Smooth muscle cell of bladder (primary cell): ENCODE measurements at places on chromosomes 7 and 10. TPM values are rescaled to one million over a fixed set of nuclear protein-coding genes. Genes with fewer than 3 reads are reported as not detected.

EPHA1 gene
- 0.09 and 0.14 TPM in 2 replicates for total RNA-seq

C7orf57 gene
- not detected in 2 replicates for total RNA-seq

GRID2IP gene
- total RNA-seq, result not detected in 2 replicates

TEX36 gene
- total RNA-seq, result not detected in 2 replicates

CUZD1 gene
- 0.43 and 0.55 TPM in 2 replicates for total RNA-seq

HYAL4 gene
- not detected in 2 replicates for total RNA-seq

FRAT1 gene
- total RNA-seq, result 2.3 and 2.4 TPM in 2 replicates

POMZP3 gene
- 4.7 and 4.9 TPM in 2 replicates for total RNA-seq

SPDYE5 gene
- not detected in 2 replicates for total RNA-seq
